Right cardiac atrium (tissue), 5 donors: ENCODE measurements at places on chromosomes 12 and 14.
A peak's percentile ranks its signal among the peaks of the same experiment; 100 is the strongest.

- DNase-seq, result no peak
These were observed 34.1 kb upstream of the C12orf75 start for GRCh38 chr12:105296116-105297089.

- DNase-seq, result peak; percentile 52
These were observed 1.7 kb upstream of the KIF26A start for GRCh38 chr14:104136472-104137296.

DNA sequence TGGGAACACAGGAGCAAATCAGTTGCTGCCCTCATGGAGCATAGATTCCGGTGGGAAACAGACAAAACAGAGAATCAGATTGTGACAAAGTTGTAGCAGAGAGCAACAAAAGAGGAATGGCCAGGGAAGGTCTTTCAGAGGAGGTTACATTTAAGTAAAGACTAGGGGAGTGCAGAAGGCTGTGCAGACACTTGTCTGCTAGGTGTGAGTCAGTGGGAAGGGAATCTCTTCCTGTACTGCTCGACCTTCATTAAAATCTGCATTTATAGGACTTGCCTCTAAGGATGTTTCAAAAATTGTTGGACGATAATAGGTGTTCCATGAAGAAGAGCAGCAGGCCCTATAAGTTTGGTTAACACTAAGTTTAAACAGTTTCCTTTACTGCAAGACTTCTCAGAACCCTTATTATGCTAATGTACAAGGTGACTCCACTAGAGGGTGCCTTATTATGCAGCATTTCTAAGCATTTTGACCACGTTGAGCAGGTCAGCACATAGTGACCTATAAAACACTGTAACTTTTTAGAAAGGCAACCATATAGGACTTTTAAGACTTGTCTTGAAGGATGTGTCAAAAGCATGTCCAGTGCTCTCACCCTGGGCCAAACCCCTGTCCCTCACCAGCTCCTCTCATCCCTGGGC is 91.8 kb upstream of the RIC8B start:
- no peak for DNase-seq

GRCh38 chr12:56193025-56193578 is 3.8 kb upstream of the SMARCC2 start:
- no peak for DNase-seq
